ENCODE measurements at places on chromosomes 4 and X. TPM values are rescaled to one million over a fixed set of nuclear protein-coding genes. Genes with fewer than 3 reads are reported as not detected.

Gene PIR
- 0.53 TPM for total RNA-seq

Gene ASB12
- total RNA-seq = not detected

Gene ASB5
- not detected for total RNA-seq

DNA sequence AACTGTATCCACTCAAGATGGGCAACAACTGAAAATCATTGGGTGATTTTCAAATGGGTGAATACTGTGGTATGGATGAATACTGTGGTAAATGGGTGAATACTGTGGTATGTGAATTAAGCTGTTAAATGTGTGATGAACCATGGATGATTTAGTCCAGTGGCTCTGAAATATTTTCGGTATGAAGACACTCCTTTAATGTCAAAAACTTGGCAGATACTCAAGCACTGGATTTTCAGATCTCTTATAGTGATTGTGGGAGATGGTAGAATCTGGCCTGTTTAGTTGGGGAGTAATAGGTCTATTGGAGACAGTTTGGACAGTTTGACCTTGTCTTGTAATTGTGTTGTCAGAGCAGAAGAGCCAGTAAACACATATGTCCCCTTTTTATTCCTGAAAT is 45.7 kb downstream of the SSX7 start:
- no peak overlapping the region for H3K4me3 ChIP-seq
- H3K36me3 ChIP-seq = no peaks in the 10 kb centered on the region
- no peak overlapping the region for H3K27ac ChIP-seq
- no peak for DNase-seq

DNA sequence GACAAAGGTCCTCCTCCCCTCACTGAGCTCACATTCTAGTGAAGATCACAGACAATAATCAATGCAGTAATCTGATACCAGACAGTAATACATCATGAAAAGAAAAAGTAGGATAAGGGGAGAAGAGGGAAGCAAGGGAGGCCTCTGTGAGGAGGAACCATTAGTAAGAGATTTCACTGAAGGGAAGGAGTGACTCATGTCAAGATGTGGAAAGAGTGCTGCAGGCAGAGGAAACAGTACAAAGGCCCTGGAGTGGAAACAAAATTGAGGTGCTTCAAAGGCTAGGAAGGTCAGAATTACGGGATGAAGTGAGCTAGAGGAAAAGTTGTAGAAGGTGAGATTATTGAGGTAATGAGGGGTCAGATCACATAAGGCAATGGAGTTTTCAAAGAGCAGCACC is 38.1 kb downstream of the LAMTOR3 start:
- no peak for DNase-seq
- H3K36me3 ChIP-seq = no peaks in the 10 kb centered on the region
- H3K27ac ChIP-seq = peak overlapping the region; percentile 25
- peaks cover 43% of the 10 kb centered on the region for H3K4me1 ChIP-seq
- no peaks in the 10 kb centered on the region for H3K27me3 ChIP-seq

- DNase-seq = no peak
- H3K27ac ChIP-seq = no peak overlapping the region
- no peak overlapping the region for H3K4me3 ChIP-seq
- H3K4me1 ChIP-seq = no peaks in the 10 kb centered on the region
Observed at GRCh38 chrX:123422875-123423274, 238.8 kb downstream of the GRIA3 start.

GRCh38 chr4:15719506-15719905 is 16.6 kb downstream of the BST1 start:
- no peak overlapping the region for H3K27ac ChIP-seq
- H3K27me3 ChIP-seq = no peaks in the 10 kb centered on the region
- no peaks in the 10 kb centered on the region for H3K36me3 ChIP-seq
- no peak overlapping the region for H3K4me3 ChIP-seq
- DNase-seq = no peak

DNA sequence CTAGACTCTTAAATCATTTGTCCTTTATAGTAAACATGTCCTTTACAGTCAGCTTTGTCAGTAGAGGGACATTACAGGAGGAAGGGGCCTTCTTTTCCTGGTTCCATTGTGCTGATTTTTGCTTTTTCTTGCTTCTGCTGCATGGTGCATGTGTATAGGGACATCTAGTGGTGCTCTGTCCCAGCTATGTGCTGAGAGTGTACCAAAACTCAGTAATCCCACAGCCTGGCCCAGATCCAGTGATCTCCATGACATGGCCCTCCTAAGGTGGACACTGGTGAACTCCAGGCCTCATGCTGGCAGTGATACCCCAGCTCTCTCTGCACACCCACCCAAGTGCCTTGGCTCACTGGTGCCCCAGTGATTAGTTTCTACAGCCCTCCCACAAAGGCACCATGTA is 45.2 kb downstream of the MAGEB17 start:
- no peak overlapping the region for H3K27ac ChIP-seq
- no peaks in the 10 kb centered on the region for H3K36me3 ChIP-seq
- no peaks in the 10 kb centered on the region for H3K4me1 ChIP-seq
- no peak for DNase-seq
- H3K4me3 ChIP-seq = no peak overlapping the region

DNA sequence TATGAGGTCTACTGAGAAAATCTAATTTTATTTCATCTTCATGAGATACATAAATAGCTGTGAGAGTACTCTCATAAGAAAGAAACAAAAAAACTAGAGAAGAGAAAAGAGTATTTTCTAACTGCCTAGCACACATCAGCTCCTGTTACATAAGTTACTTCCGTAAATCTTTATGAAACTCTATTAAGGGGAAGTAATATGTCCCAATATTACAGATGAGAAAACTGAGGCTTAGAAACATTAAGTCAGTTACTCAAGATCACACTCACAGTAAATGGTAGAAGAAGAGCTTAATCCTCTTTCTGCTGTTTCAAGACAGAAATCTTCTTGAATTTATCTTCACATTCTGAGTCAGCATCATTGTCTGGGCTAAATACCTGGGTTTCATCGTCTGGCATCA is 164.1 kb downstream of the DTHD1 start:
- no peaks in the 10 kb centered on the region for H3K4me1 ChIP-seq
- H3K27ac ChIP-seq = no peak overlapping the region
- H3K27me3 ChIP-seq = no peaks in the 10 kb centered on the region
- no peaks in the 10 kb centered on the region for H3K36me3 ChIP-seq
- DNase-seq = no peak

GRCh38 chr4:120839974-120840751 is 82.4 kb downstream of the PRDM5 start:
- DNase-seq = no peak
- H3K36me3 ChIP-seq = no peaks in the 10 kb centered on the region
- no peaks in the 10 kb centered on the region for H3K27me3 ChIP-seq
- no peak overlapping the region for H3K27ac ChIP-seq

DNA sequence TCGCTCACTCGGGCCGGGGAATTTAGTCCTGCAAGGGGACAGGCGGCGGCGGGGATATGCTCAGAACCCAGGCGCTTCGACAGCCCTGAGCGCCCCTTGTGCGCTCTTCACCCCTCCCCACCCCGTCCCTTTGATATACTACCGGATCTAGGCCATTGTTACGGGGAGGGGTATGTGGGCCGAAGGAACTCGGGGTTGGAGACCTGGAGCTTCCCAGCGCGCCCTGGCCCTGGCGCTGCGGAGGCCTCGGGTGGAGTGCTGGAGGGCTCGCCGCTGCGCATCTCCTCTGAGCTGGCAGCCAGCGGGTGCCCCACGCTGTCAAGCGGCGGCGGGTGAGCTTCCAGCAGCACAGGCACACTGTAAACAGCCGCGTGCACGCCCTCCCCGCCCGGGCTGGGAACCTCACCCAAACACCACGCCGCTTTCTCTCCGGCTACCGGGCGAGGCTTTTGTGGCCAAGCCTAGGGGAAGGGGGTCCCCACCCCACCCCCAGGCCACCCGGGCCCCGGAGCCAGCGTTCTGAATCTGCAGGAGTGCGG is 54.5 kb upstream of the BCOR start:
- no peak overlapping the region for H3K4me3 ChIP-seq
- H3K36me3 ChIP-seq = no peaks in the 10 kb centered on the region
- no peaks in the 10 kb centered on the region for H3K27me3 ChIP-seq
- DNase-seq = no peak
- H3K27ac ChIP-seq = no peak overlapping the region
- H3K4me1 ChIP-seq = no peaks in the 10 kb centered on the region

DNA sequence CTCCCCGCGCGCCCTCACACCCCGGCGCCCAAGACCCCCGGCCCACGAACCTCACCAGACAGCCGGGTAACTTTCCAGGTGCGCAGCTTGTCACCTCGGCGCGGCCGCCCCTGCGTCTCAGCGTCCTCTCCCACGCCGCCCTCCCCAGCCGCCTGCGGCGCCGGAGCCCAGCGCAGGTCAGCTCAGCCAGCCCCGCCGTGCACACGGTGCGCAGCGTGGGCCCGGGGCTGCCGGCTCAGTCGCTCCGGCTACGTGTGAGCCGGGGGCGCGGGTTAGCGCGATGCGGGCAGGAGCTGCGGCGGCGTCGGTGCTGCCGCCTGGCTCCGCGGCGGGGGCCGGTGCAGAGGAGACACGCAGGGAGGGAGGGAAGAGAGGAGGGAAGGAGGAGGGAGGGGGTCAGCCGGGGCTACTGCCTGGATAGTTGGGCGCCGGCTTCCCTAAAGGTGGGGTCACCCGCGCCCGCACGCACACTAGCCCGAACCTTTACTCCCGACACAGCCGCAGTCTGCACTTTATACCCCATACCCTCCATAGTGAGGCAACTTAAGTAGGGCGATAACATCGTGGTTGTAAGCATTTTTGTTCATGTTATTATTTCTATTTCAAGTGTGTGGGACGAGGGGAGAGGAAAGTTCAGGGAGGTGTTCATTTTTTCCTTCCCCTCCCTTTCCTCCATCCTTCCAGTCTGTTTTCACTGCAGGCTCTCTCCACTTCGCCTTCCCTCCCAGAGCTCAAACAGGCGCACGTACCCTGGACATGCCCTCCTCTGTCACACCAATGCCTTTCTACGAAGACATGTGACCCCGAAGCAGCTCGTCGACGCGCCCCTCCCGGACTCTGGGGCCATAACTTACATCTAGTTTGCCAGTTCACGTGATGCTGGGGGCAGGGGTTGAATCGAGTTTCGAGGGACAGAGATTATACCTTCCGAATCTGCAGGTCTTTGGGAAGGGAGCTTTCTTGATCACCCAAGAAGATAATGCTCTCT is at the start of gene PRKG2:
Gene PRKG2, minus strand, starts transcription at position 342 of the 988 bp plus-strand sequence. CDS start 10,175 bp downstream, outside the sequence.
- no peaks in the 10 kb centered on the region for H3K4me1 ChIP-seq
- H3K27ac ChIP-seq = no peak within 1 kb of the TSS
- no peaks in the 10 kb centered on the region for H3K36me3 ChIP-seq
- DNase-seq = no peak
- no peak within 1 kb of the TSS for H3K4me3 ChIP-seq

DNA sequence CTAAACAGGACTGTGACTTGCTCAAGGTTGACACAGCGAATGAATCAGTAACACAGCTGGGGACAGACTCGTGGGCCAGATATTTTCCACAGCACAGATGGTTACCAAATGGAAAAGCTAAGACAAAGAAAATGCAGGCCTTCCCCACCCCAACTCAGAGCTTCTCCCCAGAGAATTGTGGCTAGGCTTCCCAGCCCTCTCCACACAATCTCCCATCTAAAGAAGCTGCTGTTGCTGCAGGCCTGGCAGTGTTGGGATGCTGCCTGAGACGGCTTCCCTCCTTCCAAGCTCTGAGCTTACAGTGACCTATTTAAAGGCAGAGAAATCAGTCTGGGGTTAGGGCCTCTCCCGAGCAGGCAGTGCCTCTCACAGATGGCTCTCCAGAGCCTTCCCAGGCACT is 46.5 kb upstream of the PGRMC1 start:
- H3K27me3 ChIP-seq = no peaks in the 10 kb centered on the region
- no peaks in the 10 kb centered on the region for H3K36me3 ChIP-seq
- H3K27ac ChIP-seq = no peak overlapping the region
- H3K4me1 ChIP-seq = no peaks in the 10 kb centered on the region
- no peak for DNase-seq

DNA sequence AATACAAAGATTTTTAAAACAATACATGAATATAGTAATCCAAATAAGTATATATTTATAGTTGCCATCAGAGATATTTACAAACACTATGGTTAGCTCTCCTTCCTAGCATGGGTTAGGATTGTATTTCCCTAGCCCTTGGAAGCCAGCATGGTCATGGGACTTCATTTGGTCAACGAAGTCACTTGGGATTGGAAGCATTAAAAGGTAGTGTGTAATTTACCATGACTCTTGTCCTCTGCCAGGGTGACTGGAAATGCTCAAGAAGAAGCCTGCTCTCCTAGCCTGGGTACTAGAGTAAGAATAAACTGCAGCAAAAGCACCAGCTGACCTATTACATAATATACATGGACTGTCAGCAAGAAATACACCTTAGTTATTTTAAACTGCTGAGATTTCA is 102.9 kb downstream of the COL25A1 start:
- no peaks in the 10 kb centered on the region for H3K27me3 ChIP-seq
- no peak overlapping the region for H3K27ac ChIP-seq
- H3K4me3 ChIP-seq = no peak overlapping the region
- H3K4me1 ChIP-seq = no peaks in the 10 kb centered on the region
- H3K36me3 ChIP-seq = no peaks in the 10 kb centered on the region

GRCh38 chr4:116070283-116070682 is 956.9 kb upstream of the NDST4 start:
- H3K4me1 ChIP-seq = no peaks in the 10 kb centered on the region
- no peaks in the 10 kb centered on the region for H3K27me3 ChIP-seq
- no peak overlapping the region for H3K27ac ChIP-seq

GRCh38 chr4:68310651-68311247 is 39.1 kb downstream of the YTHDC1 start:
- no peak for DNase-seq
- H3K4me3 ChIP-seq = no peak overlapping the region
- no peaks in the 10 kb centered on the region for H3K27me3 ChIP-seq
- no peak overlapping the region for H3K27ac ChIP-seq
- no peaks in the 10 kb centered on the region for H3K4me1 ChIP-seq

Measured in CD4-positive, alpha-beta memory T cell (primary cell).